ENCODE measurements at places on chromosomes 2 and 18.

DNA sequence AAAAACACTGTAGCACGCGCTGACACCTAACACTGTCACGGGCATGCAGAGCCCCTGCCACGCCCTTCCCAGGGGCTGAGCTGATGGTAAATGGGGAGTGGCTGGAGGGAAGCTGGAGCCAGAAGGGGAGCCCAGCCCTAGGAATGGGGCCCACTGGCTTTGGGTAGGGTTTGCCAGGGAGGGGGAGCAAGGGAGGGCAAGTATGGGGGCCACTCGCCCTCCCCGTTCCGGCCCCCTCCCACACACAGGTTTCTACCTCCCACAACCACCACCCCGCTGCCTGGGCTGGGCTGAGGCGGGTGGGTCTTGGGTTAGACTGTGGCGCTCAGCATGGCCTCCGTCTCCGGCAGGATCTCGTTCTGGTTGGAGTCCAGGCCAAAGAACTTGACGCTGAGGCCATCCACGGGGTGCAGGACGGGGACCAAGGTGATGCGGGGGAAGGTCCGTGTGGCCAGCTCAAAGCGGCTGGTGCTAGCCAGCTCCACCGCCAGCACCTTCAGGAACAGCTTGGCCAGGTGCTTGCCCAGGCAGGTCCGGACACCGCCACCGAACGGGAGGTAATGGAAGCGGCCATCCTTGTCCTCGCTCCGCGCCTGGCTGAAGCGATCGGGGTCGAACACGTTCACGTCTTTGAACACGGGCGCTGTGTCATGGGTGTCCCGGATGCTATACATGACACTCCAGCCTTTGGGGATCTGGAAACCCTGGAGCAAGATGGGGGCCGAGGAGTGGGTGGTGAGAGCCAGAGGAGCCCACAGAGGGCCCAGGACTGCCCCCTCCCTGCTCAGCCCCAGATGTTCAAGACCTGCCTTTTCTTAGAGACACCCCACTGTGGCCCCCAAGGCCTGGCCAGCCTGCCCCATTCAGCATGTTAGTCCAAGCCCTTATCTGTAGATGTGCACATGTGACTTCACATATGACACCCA is 15.5 kb downstream of the CYP26B1 start:
- no peak for DNase-seq

DNA sequence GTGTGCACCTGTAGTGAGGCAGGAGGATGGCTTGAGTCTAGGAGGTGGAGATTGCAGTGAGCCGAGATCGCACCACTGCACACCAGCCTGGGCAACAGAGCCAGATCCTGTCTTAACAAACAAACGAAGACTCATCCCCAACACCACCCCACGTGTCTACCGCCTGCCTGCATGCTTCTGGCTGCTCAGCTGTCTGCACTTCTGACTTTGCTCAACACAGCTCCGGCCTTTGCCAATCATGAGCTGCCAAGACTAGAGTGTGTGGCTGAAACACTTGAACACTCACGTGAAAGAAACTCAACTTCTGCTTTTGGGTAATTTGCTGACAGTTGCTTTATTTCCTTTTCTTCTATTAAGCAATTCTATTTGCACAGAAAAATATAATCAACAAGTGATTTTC is 32.1 kb upstream of the SP3 start:
- DNase-seq = no peak

GRCh38 chr2:232633413-232634205 is at the start of gene EFHD1:
Gene EFHD1, plus strand, starts transcription at chr2:232633604. Its CDS starts 101 bp downstream, at chr2:232633705.
- peak; percentile 25 for DNase-seq

DNA sequence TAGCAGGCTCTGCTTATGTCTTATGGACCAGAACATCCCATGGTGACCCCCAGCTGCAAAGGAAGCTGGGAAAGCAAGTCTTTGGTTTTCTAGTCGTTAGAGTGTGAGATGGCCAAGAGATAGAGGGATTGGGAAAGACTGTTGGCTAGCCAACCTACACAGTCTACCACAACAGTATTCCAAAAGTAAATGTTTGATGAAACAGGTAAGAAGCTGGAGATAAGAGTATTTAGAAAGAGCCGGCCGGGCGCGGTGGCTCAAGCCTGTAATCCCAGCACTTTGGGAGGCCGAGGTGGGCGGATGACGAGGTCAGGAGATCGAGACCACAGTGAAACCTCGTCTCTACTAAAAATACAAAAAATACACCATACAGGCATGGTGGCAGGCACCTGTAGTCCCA is 124.4 kb downstream of the GALNT1 start:
- DNase-seq = no peak

- no peak for DNase-seq
Observed at GRCh38 chr2:205464681-205465080, 217.6 kb upstream of the NRP2 start.

DNA sequence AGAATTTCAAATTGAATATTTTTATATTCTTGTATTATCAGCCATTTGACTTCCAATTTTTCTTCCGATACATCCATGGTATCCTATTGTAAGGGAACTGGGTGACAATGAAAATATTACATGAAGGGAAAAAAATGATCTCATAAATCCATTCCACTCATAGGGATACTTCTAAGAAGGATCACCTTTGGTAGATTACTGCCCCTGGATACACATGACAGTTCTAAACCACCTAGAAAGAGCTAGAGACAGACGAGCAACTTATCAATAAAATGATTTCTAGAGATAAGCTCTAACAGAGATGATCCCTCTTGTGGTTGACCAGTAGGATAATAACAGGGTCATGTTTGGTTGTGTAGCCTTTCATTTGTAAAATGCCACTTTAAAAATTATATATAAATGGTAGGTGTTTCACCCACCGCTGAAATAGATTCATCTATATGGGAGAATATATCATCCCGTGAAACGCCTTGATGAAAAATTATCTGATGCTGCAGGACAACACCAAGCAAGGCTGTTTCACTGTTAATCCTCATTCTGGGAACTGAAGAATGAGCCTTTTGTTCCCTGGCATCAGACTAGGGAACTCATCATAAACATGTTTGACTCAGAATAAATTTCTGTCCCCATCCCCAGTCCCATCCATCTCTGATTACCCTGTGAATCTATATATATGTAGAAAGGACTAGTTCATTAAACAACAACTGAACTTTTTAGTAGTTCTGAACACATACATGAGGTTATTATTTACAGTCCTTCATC is 180.0 kb downstream of the TCF4 start:
- DNase-seq = no peak

DNA sequence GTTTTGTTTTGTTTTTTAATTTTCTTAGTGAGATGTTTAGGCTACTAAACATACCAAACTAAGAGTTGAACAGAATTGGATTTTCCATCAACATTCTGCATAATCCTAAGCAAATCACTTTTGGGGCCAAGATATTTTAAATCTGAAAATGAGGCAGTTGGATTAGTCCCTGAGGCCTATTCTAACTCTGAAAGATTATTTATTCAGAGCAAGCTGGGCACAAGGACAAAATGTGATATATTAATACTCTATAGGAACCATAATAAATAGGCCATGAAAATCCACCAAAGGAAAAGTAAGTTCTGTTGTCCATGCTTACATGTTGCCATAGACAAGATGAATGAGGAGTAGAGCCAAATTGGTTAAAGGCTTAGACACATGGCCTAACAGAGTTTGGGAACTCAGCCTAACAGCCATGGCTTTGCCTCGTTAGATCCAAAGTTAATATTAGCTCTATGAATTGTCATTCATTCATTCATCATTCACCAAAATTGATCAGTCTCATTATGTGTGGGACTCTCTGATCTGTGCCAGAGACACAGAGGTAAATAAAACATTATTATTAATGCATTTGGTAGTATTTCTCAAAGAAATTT is 183.5 kb downstream of the SCG2 start:
- DNase-seq = no peak

- DNase-seq = no peak
Observed at GRCh38 chr2:108591163-108591562, 56.9 kb downstream of the LIMS1 start.

- DNase-seq = no peak
Observed at GRCh38 chr2:194126418-194126817, 1530.6 kb upstream of the SLC39A10 start.

DNA sequence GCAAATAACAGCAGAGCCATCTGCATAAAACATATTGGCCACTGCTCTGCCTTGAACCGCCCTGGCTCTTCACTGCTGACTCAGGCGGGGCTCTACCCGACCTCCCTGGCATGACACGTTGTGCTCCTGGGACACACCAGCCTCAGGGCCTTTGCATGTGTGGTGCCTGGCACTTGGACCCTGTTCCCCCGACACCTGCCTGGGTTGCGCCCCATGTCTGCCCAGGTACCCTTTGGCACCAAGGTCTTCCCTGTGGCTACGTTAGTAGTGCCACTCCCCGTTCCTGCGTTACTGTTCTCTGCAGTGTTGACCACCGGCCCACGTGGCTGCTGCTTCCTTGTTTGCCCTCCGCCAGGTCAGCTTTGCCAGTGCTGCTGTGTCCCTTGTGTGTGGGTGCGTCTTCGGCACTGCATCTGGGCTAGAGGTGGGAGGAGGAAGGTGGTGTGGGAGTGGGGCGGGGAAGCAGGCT is 20.3 kb downstream of the ATG4B start:
- DNase-seq = no peak

GRCh38 chr2:135948642-135949355 is 36.6 kb downstream of the DARS1 start:
- DNase-seq = peak; percentile 41

- no peak for DNase-seq
Observed at GRCh38 chr18:45342166-45342565, 273.1 kb upstream of the SLC14A2 start.

- DNase-seq = no peak
Observed at GRCh38 chr2:202610380-202610779, 24.4 kb upstream of the FAM117B start.

- no peak for DNase-seq
Observed at GRCh38 chr2:144490017-144490416, 29.9 kb downstream of the ZEB2 start.

DNA sequence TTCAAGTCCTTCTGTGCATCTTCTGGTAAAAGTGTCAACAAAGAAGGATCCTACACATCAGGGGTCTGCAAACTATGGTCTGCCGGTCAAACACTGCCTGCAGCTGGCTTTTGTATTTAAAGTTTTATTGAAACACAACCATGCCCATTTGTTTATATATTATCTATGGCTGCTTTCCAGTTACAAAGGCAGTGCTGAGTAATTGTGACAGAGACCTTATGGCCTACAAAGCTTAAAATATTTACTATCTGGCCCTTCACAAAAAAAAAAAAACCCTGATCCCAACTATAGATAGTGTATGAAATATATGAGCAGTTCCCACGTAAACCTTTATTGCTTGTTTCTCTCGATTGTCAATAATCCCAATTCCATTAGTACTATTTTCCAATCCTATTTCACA is 101.4 kb downstream of the RBMS1 start:
- DNase-seq = no peak

- DNase-seq = no peak
Observed at GRCh38 chr2:122681626-122682025, 926.2 kb downstream of the TSN start.

DNA sequence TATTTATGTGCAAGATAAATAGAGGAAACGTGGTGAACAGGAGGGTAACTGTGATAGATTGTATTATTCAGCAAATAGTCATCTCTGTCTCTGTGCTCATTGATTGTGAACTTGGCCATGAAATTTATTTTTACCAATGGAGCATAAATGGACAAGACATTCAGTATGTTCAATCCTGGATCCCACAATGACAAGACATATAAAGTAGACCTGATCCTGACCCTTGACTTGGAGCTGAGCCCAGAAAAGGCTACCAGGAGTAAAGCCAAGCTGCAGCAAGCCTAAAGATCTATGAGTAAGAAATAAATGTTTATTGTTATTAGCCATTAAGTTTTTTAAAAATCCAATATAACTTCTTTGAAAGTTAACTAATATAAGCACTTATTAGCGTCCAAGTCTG is 531.2 kb downstream of the PIK3C3 start:
- DNase-seq = no peak

GRCh38 chr2:18536100-18536499 is 24.4 kb downstream of the RDH14 start:
- no peak for DNase-seq

GRCh38 chr18:53191634-53192033 is 851.6 kb downstream of the DCC start:
- DNase-seq = no peak
